Brain microvascular endothelial cell (primary cell): ENCODE measurements at places on chromosomes 12 and 14.
A peak's percentile ranks its signal among the peaks of the same experiment; 100 is the strongest.

GRCh38 chr14:34338056-34338455, 124.0 kb downstream of the SPTSSA start:
- DNase-seq: no peak

GRCh38 chr14:75069121-75069810, at the start of gene ZC2HC1C:
TSS of gene ZC2HC1C (plus strand) at chr14:75069641. CDS start at chr14:75070574, 933 bp downstream.
- peak; percentile 84 for DNase-seq

- no peak for DNase-seq
Observed at GRCh38 chr14:98169170-98169587, 1102.8 kb downstream of the BCL11B start.

GRCh38 chr12:110619534-110619953, 5.6 kb downstream of the TCTN1 start:
- no peak for DNase-seq

DNA sequence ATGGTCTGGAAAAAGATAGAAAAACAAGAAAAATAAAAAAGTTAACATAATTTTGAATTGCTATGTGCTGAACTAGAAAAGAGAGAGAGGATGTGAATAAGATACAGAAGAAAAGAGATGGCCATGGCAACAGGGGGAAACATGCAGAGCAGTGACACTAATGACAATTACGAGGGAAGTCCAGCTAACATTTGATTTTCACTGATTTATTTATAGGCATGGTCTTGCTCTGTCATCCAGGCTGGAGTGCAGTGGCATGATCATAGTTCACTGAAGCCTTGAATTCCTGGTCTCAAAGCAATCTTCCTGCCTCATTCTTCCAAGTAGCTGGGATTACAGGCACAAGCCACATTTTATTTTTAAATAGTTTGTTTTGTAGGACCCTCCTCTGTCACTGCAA, 1.8 kb downstream of the OR6C74 start:
- no peak for DNase-seq

GRCh38 chr12:131950182-131950913, 606 bp downstream of the EP400 start:
- DNase-seq: no peak

DNA sequence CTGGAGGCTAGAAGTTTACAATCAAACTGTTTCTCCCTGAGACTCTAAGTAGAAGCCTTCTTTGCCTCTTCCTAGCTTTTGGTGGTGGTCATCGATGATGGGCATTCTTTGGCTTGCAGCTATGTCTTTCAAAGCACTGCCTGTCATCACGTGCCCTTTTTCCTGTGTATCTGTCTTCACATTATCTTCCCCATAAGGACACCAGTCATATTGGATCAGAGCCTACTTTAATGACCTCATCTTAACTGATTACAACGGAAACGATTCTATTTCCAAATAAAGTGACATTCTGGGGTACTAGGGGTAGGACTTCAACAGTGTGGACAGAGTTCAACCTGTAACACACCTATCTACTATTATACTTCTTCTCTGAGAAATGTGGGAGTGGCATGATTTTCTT, 31.1 kb upstream of the IFNG-AS1 start:
- no peak for DNase-seq

- no peak for DNase-seq
Observed at GRCh38 chr12:92107621-92108131, 38.0 kb downstream of the BTG1 start.

DNA sequence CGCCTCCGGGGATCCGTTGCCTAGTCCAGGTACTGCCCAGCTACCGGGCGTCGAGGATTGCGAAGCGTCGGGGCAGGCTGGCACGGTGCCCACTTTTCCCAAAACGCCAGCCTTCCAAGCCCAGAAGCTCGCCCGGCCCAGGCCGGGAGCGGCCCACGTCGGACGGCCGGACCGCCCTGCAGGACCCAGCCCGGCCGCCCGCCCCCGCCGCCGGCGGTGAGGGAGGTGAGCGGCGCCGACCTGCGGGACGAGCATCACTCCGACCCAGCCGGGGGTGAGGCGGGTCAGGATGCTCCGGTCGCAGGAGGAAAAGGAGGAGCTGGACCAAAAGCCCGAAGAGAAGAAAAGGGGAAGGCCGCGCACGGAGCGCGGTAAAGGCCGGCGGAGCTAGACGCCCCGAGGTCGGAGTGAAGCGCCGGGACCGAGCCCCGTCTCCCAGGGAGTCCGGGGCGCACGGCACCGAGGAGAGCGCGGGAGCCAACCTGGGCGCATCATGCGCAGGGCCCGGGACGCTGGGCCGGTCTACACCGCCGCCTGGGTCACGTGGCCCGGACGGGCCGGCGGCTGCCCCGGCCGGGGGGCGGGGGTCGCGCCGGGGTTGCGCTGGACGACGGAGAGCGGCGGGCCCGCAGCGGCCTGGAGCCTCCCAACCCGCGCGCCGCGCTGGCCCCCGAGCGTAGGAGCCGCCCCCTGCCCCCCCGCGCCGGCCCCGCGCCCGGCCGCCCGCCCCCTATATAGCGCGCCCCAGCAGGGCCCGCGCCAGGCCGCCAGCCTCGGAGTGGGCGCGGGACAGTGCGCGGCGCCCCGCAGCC, at the start of gene AQP5:
Gene AQP5, plus strand, starts transcription at position 762 of the 812 bp plus-strand sequence. CDS start 146 bp downstream, outside the sequence.
- DNase-seq: no peak

GRCh38 chr14:49971156-49972130, 78.6 kb downstream of the ARF6 start:
- DNase-seq: no peak

DNA sequence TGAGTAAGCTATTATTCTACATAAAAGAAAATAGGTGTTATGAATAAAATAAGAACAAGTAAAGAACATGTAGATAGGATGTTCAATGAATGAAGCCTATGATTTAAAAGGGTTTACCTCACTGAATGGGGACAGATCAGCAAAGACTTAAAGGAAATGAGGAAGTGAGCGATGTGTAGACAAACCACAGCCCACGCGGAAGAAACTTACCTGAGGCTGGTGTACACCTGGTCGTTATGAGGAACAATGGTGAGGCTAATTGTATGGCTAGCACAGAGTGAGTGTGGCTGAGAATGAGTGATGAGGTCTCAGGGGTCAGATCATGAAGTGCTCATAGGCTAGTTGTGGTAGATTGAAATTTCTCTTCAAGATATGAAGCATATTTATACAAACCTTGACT, 221.7 kb downstream of the ALG10B start:
- DNase-seq: no peak

DNA sequence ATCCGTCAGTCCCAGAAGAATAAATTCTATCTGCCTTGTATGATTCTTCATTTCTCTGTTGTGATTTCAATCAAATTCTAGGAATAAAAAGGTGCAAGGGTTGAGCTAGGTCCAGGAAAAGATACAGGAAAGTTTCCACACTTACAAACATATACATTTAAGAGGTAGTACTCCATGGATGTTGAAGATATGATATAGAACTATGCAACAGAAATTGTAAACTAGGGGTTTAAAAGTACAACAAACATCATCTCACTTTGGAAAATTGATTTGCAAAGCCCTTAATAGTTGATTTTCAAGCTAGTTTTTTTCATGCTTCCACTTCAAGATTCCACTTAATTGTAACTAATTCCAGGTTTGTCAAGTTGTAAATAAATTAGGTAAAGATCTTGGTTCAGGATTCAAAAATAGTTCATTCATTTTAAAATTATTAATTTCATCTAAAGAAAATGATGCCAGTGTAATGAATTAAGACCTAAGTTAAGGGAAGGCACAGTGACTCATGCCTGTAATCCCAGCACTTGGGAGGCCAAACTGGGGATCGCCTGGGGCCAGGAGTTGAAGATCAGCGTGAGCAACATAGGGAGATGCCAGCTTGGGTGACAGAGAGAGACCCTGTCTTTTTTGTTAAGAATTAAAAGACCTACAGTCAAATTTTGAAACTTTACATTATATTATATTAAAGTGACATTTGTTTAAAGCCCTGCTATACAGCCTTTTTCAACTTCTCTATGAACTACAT, at the start of gene OR6C70:
Gene OR6C70, minus strand, starts transcription at position 51 of the 742 bp plus-strand sequence. Its CDS starts 0 bp downstream, at position 51.
- DNase-seq: no peak

DNA sequence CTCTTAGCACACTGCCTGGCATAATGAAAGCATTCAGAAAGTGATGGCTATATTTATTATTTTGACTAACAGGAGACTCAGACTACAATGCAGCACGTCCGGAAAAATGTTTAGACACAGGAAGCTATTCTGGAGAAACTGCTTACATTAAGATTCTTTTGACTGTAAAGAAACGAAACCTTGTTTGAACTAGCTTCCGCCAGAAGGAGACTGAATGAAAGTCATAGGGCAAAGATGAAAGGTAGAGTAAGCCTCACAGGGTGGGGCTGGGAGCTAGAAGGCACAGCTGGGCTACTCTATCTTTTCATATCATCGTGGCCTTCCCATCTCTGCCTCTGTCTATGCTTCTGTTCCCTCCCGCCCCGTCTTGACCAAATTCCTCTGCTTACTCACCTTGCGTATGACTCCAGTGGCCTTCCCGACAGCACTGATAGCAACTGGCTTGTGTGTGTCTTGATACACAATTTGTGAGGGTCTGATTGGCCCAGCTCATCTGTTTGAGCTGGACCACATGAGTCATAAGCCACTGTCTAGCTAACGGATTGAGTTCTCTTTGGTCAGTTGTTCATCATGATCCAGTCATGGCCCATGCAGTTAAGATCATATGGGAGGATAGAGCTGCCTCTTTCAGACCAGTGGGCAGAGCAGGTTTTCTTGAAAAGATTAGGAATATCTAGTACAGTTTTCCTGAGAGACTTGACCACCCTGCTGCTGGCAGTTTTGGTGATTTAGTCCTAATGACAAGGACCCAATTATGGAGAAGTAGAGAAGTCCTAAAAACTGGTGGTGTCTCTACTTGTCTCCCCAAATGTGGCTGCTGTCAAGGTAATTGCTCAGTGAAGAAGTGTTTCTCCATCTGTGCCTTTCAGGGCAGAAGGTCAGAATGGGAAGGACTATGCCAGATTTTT, 151.5 kb upstream of the SLC38A2 start:
- peak; percentile 99 for DNase-seq

DNA sequence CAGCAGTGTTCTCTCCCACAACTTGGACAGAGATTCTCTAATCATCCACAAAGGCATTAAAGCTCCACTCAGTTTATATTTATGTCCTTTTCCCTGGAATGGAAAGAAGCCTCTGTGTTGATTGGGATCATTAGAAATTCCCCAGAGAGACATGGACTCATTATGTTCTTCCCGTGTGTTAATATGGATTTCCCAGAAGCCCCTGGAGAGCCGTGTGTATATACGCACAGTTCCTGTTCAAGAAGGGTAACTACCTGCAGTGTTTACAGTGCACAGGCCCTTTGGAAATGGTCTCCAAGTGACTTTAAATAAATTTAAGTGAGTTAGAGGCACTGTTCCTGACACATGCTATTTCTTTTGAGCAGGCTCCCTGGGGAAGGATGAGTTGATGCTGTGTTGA, 428.0 kb upstream of the TMTC1 start:
- no peak for DNase-seq

DNA sequence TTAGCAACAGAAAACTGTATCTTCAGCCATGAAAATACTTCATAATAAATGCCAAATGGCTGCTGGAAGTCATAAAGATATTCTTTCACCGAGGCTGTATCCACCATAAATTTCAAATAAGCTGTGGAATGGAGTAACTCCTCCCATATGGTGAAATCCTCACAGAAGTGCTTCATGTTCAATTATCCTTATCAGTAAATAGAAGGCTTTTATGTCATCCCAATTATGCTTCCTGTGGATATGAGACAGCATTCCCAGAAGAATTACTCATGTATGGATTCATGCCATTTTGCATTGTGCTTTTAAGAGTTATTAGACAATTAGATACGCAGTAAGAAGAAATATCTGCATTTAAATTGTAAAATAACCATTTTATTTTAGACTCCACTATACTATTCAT, 99.0 kb downstream of the RTN1 start:
- DNase-seq: peak; percentile 38

GRCh38 chr14:67426983-67427606, 15.1 kb upstream of the PLEK2 start:
- DNase-seq: peak; percentile 54

GRCh38 chr14:26484562-26484961, 113.3 kb downstream of the NOVA1 start:
- no peak for DNase-seq

- no peak for DNase-seq
Observed at GRCh38 chr12:11986165-11986564, 84.6 kb upstream of the BCL2L14 start.

DNA sequence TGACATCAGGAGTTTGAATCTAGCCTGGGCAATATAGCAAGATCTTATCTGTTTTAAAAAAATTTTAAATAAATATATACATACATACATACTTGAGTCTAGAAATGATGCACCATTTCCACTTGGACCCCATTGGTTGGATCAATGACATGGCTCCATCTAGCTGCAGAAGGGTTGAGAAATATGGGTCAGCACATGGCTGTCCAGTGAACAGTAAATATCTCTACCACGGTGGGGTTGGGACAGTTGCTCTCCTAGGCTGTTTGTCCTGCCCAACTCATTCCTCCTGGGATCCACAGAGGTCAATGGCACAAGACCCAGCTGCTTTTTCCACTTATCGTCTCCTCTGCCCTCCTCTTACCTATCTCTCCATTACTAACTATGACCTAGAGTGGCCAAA, 23.6 kb downstream of the PLEKHH1 start:
- no peak for DNase-seq

DNA sequence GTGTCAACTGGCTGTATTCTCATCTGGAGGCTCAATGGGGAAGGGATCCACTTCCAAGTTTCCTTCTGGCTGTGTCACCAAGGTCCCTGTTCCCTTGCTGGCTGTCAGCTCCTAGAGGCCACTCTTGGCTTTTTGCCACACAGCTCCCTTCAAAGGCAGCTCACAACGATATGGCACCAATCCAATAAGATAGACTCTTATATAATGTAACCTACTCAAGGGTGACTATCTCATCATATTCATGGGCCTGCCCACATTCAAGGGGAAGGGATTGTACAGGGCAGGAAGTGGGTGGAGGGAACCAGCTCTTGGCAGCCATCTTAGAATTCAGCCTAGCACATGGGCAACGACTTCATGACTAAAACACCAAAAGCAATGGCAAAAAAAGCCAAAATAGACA, 98.7 kb upstream of the PLXNC1 start:
- DNase-seq: no peak

GRCh38 chr12:95178136-95178535, 39.1 kb downstream of the FGD6 start:
- DNase-seq: no peak

GRCh38 chr14:52918486-52918885, 32.4 kb downstream of the FERMT2 start:
- DNase-seq: peak; percentile 66

- DNase-seq: no peak
Observed at GRCh38 chr12:116818341-116818856, 62.8 kb downstream of the HRK start.

DNA sequence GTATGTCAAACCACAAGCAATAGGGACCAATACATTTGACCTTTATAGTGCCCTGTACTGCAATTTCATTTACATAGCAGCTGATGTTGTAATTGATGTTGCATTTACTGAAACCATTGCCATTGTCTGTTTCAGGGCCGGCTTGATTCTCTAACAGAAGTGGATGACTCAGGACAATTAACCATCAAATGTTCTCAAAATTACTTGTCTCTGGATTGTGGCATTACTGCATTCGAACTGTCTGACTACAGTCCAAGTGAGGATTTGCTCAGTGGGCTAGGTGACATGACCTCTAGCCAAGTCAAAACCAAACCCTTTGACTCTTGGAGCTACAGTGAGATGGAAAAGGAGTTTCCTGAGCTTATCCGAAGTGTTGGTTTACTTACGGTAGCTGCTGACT, 216.0 kb downstream of the AKAP6 start:
- DNase-seq: no peak
